Muscle of leg (tissue), 16 donors: ENCODE measurements at places on chromosomes 7 and 10. TPM values are rescaled to one million over a fixed set of nuclear protein-coding genes. Genes with fewer than 3 reads are reported as not detected.

GRCh38 chr10:91614225-91614624 lies 18.6 kb downstream of the PPP1R3C start:
- DNase-seq: no peak

The NEBL gene
- polyA plus RNA-seq: 2.9 TPM

The C10orf90 gene
- 0.80 TPM for polyA plus RNA-seq

The AKR1C1 gene
- 10.8 TPM for polyA plus RNA-seq

- no peak for DNase-seq
Measured at GRCh38 chr7:8325067-8325466, 63.1 kb upstream of the ICA1 start.

GRCh38 chr7:22480523-22481075 lies 19.4 kb downstream of the STEAP1B start:
- DNase-seq: no peak
